H9 (cell line): ENCODE measurements at places on chromosomes 7 and 10.
A peak's percentile ranks its signal among the peaks of the same experiment; 100 is the strongest.

GRCh38 chr10:119296703-119297102, 89.3 kb downstream of the GRK5 start:
- no peaks in the 10 kb centered on the region for H3K4me1 ChIP-seq
- no peaks in the 10 kb centered on the region; the same call in 2 of the 3 replicates for H3K36me3 ChIP-seq
- H3K27ac ChIP-seq, result no peak overlapping the region
- no peak for DNase-seq
- no peaks in the 10 kb centered on the region for H3K27me3 ChIP-seq

GRCh38 chr10:33365871-33366411, 31.5 kb upstream of the NRP1 start:
- no peaks in the 10 kb centered on the region for H3K27me3 ChIP-seq
- H3K4me3 ChIP-seq, result no peak overlapping the region
- peaks cover 2% of the 10 kb centered on the region for H3K36me3 ChIP-seq
- DNase-seq, result no peak

DNA sequence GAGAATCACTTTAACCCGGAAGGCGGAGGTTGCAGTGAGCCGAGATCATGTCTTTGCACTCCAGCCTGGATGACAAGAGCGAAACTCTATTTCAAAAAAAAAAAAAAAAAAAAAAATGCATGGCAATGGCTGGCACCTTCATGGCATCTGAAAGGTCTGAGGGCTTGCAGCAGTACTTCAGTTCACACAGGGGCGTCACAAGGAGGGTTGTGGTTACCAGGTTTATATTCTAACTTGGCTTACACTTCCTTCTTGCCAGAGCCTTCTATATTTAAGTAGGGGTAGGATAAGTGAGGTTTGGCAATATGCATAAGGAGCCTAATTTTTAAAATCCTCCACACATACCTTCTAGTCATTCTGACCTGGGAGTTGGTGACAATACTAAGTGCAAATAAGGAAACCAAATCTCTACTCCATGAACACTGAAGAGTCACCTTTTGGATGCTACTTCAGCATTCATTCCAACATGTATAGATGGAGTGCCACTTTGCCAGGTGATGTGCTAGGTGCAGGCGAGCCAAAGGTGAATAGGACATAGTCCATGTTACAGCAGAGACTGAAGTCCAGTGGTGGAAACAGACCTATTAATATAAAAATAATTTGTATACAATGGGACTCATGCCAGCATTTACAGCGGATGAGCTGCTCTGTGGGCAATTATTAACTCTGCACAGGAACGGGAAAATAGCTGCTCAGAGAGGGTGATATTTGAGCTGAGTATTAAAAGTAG, 57.8 kb upstream of the PDCD4 start:
- H3K27ac ChIP-seq, result no peak overlapping the region
- no peaks in the 10 kb centered on the region for H3K4me1 ChIP-seq
- no peaks in the 10 kb centered on the region for H3K36me3 ChIP-seq
- DNase-seq, result no peak
- no peaks in the 10 kb centered on the region for H3K27me3 ChIP-seq

GRCh38 chr10:113916053-113916452, 61.6 kb downstream of the NHLRC2 start:
- DNase-seq, result no peak
- no peak overlapping the region for H3K27ac ChIP-seq
- H3K4me3 ChIP-seq, result no peak overlapping the region
- no peaks in the 10 kb centered on the region for H3K4me1 ChIP-seq
- no peaks in the 10 kb centered on the region for H3K27me3 ChIP-seq

DNA sequence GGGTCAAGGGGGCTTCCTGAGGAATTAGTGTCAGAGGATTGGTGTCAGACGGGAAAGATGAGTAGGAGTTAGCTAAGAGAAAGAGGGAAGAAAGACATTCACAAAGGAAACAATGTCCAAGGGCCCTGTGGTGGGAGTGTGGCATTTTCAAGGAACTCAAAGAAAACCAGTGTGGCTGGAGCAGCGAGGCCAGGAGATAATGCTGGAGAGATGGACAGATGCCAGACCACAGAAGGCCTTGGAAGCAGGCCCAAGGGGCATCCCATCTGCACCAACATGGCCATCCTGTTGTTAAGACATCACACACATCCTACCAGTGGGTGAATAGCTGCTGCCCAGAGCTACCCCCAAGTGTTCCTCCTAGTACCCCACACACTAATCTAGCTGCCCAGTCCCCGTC, 36.1 kb upstream of the CUL1 start:
- H3K4me3 ChIP-seq, result no peak overlapping the region
- H3K36me3 ChIP-seq, result no peaks in the 10 kb centered on the region
- no peak for DNase-seq
- H3K27ac ChIP-seq, result no peak overlapping the region
- H3K4me1 ChIP-seq, result no peaks in the 10 kb centered on the region
- no peaks in the 10 kb centered on the region for H3K27me3 ChIP-seq

DNA sequence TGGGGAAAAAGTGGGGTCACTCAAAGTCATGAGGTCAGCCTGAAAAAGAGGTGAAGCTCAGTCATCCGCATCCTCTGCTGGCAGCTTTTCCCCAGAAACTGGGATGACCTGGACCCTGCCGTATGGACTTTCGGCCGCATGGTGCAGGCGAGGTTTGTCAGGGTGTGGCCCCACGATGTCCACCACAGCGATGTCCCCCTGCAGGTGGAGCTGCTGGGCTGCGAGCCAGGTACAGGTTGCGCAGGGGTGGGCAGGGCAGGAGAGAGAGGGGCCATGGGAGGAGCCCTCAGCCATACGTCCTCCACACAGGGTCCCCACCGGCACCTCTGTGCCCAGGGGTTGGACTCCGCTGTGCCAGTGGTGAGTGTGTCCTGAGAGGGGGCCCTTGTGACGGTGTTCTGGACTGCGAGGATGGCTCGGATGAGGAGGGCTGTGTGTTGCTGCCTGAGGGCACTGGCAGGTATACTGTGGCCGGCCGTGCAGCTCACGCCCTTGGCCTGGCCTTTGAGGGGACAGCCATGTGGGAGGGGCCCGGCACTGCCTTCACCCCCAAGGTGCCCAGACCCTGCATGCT, 23.0 kb upstream of the ZNF467 start:
- peak; percentile 64 for DNase-seq
- no peak overlapping the region for H3K4me3 ChIP-seq
- no peaks in the 10 kb centered on the region for H3K4me1 ChIP-seq
- no peaks in the 10 kb centered on the region for H3K27me3 ChIP-seq
- H3K36me3 ChIP-seq, result no peaks in the 10 kb centered on the region
- H3K27ac ChIP-seq, result no peak overlapping the region

GRCh38 chr10:68594405-68594804, 34.3 kb downstream of the TET1 start:
- H3K27me3 ChIP-seq, result no peaks in the 10 kb centered on the region
- peak; percentile 16 for DNase-seq
- no peak overlapping the region for H3K27ac ChIP-seq
- peaks cover 2% of the 10 kb centered on the region; the same call in 1 of the 2 replicates for H3K4me1 ChIP-seq

DNA sequence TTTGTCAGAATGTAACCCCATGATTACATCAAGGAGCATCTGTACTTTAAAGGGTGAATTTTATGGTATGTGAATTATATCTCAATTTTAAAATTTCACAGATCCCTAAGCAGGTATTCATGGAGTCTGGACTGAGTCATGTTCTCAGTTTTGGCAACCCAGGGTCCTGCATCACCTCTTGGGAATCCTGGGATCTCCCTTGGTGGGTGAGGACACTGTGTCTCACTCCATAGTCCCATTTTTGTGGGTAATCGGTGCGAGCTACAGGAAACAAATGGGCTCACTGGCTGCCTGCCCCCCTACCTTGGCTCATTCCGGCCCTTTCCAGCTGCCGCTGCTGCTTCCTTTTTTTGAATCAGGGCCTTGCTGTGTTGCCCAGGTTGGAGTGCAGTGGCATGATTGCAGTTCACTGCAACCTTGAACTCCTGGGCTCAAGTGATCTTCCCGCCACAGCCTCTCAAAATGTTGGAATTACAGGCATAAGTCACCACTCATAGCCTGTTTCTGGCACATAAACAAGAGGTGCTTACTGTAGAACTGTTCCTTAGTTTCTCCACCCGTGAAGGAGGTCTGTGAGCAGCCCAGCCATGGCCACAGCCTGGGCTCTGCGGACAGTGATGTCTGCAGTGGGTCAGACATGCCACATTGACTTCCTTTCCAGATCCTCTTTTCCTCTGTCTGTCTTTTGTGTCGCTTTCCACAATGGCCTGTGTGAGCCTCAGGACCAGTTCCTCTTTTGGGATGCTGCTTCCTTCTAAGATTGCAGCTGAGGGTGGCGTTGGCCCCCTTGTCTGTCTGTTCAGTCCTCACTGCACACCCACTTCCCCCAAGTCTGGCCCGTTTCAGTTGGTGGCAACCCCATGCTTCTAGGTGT, 14.5 kb downstream of the PALD1 start:
- H3K27ac ChIP-seq, result no peak overlapping the region
- no peak overlapping the region for H3K4me3 ChIP-seq
- no peaks in the 10 kb centered on the region for H3K27me3 ChIP-seq
- no peak for DNase-seq

- no peak overlapping the region; the same call in 2 of the 3 replicates for H3K4me3 ChIP-seq
- no peaks in the 10 kb centered on the region for H3K27me3 ChIP-seq
- no peaks in the 10 kb centered on the region for H3K36me3 ChIP-seq
- H3K4me1 ChIP-seq, result no peaks in the 10 kb centered on the region
- DNase-seq, result no peak
- H3K27ac ChIP-seq, result no peak overlapping the region
Observed at GRCh38 chr10:79417266-79417665, 28.2 kb downstream of the ZCCHC24 start.

- H3K27me3 ChIP-seq, result no peaks in the 10 kb centered on the region
- no peaks in the 10 kb centered on the region for H3K4me1 ChIP-seq
- no peaks in the 10 kb centered on the region for H3K36me3 ChIP-seq
- no peak overlapping the region for H3K27ac ChIP-seq
- H3K4me3 ChIP-seq, result no peak overlapping the region
Observed at GRCh38 chr7:118372530-118372929, 148.0 kb downstream of the ANKRD7 start.

DNA sequence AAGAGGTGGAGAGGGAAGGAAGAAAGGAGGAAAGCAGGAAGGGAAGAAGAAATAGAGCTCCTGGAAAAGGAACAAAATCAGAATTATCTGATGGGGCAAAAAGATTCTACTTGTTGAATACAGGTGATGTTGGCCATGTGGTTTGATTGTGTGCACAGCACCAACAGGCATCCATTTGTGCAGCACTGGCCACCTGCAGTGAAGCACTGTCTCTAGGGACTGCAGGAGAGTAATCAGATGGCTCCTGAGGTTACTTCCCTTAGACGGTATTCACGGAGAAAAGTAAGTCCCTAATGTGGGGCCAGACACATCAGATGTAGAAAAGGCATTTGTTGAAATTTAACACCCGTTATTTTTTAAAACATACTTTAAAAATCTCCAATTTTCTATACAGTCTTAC, 135.3 kb upstream of the VIPR2 start:
- H3K4me3 ChIP-seq, result no peak overlapping the region
- no peaks in the 10 kb centered on the region for H3K4me1 ChIP-seq
- no peaks in the 10 kb centered on the region for H3K27me3 ChIP-seq
- no peak for DNase-seq

GRCh38 chr7:26860361-26860760, 4.0 kb downstream of the SKAP2 start:
- peaks cover 8% of the 10 kb centered on the region; the same call in 1 of the 2 replicates for H3K27me3 ChIP-seq
- no peak overlapping the region for H3K27ac ChIP-seq
- H3K36me3 ChIP-seq, result no peaks in the 10 kb centered on the region
- peaks cover 6% of the 10 kb centered on the region; the same call in 1 of the 2 replicates for H3K4me1 ChIP-seq

GRCh38 chr7:28318101-28318762, 94.1 kb upstream of the CREB5 start:
- H3K27ac ChIP-seq, result no peak overlapping the region
- no peaks in the 10 kb centered on the region for H3K36me3 ChIP-seq
- H3K27me3 ChIP-seq, result no peaks in the 10 kb centered on the region
- H3K4me1 ChIP-seq, result 0 out of 2 replicates have a peak, but pooled peaks cover 2% of the 10 kb centered on the region
- no peak for DNase-seq
- H3K4me3 ChIP-seq, result no peak overlapping the region

DNA sequence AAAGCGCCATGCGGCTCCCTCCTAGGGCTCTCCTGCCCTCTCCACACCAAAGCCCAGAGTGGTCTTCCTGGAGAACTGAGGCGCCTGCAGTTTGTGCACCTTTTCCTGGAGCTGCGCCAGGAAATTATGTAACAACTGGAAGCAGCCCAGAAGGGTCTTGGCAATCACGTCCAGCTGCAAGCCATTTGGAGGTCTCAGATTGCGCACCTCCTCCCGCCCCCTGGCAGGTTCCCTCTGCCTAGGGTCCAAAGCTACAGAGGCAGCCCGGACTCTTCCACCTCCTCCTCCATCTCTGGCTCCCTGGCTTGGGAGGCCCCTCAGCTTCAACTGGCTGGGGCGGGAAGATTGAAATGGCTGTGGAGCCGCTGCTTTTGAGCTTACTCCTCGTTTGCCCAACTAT, 34.0 kb upstream of the SFTPD start:
- peaks cover 2% of the 10 kb centered on the region; the same call in 1 of the 2 replicates for H3K27me3 ChIP-seq
- H3K4me1 ChIP-seq, result peaks cover 2% of the 10 kb centered on the region; the same call in 1 of the 2 replicates
- no peak overlapping the region for H3K27ac ChIP-seq
- peak overlapping the region; percentile 48 for H3K4me3 ChIP-seq
- DNase-seq, result peak; percentile 29

DNA sequence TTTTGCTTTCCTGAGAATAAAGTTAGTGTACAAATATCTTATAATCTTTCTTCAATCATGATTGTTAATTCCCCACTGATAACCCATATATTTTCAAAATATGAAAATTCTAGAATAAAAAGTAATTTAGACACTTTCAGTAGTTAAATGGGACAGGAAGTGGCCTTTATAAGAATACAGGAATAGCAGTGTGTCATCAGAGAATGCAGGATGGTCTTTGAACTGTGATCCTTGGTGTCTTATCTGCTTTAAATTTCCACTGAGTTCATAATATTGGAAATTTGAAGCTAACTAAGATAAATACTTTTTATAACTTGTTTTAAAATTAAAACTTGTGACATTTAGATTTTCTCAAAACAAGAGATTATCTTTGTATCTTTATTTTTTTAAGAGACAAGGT, 75.4 kb downstream of the CREM start:
- no peak overlapping the region for H3K27ac ChIP-seq
- no peaks in the 10 kb centered on the region for H3K27me3 ChIP-seq
- no peak for DNase-seq
- peaks cover 2% of the 10 kb centered on the region; the same call in 1 of the 2 replicates for H3K36me3 ChIP-seq
- peaks cover 3% of the 10 kb centered on the region; the same call in 1 of the 2 replicates for H3K4me1 ChIP-seq
- no peak overlapping the region for H3K4me3 ChIP-seq

- no peaks in the 10 kb centered on the region for H3K27me3 ChIP-seq
- no peaks in the 10 kb centered on the region for H3K36me3 ChIP-seq
- no peak overlapping the region for H3K27ac ChIP-seq
Observed at GRCh38 chr7:44537442-44537841, 3.7 kb downstream of the NPC1L1 start.

GRCh38 chr10:60944058-60944909, at the start of gene RHOBTB1:
RHOBTB1 (minus strand) TSS chr10:60944185; CDS start chr10:60911542, 32,643 bp downstream.
- H3K27ac ChIP-seq, result no peak within 1 kb of the TSS
- H3K36me3 ChIP-seq, result no peaks in the 10 kb centered on the region
- H3K4me3 ChIP-seq, result peak within 1 kb of the TSS; percentile 81

DNA sequence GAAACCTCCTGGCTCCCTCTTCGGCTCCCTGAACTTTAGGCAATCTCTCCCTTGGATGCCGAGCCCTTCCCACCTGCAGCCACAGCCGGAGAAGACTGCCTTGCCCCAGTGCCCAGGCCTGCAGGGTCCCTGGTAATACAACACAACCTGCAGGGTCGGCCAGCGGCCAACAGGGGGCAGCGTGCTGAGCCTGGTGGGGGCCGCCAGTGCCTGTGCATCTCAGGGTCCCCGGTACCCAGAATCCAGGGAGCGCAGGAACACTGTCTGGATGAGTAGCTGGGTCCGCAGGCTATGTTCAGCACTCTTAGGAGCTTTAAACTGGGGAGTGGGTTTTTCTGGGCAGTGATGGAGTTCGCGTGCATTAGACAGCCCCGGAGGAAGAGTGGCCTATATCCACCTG, 17.5 kb upstream of the C10orf71 start:
- no peak overlapping the region for H3K4me3 ChIP-seq
- H3K27me3 ChIP-seq, result no peaks in the 10 kb centered on the region
- no peaks in the 10 kb centered on the region for H3K4me1 ChIP-seq
- no peak overlapping the region for H3K27ac ChIP-seq
- peak; percentile 76 for DNase-seq
